ENCODE measurements at places on chromosomes 2 and 18.

DNA sequence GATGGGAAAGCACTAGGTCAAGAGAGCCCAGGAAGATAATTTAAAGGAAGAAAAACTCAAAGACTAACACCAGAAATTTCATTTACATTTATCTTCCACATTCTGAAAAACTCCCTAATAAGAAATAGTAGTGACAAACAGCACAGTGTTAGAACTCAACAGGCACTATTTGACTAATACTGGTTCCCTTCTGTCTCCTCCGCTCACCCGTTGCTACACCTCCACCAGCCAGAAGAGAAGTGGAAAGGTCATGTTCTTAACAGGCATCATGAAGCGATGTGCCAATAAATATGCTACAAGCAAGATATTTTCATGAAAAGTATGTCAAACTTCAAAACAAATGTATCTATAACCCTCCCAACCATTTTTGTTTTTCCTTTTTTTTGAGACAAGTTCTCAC, 5.7 kb downstream of the ROCK1 start:
- no peak for DNase-seq

DNA sequence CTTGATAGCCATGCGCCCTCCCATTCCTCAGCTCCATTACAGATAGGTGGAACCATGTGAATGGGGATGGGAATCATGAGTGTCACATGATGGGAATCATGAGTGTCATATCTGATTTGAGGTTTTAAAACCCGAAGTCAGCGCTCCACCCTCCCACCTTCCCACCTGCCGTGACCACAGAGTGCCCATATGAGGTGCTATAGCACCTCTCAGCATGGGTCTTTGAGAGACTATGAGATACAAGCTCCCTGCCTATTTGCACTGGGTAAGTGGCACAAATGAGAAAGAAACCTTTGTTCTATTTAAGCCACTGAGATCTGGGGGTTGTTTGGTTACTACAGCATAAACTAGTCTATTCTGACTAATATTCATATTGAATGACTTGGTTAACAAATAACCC, 78.5 kb upstream of the PTPRM start:
- no peak for DNase-seq

DNA sequence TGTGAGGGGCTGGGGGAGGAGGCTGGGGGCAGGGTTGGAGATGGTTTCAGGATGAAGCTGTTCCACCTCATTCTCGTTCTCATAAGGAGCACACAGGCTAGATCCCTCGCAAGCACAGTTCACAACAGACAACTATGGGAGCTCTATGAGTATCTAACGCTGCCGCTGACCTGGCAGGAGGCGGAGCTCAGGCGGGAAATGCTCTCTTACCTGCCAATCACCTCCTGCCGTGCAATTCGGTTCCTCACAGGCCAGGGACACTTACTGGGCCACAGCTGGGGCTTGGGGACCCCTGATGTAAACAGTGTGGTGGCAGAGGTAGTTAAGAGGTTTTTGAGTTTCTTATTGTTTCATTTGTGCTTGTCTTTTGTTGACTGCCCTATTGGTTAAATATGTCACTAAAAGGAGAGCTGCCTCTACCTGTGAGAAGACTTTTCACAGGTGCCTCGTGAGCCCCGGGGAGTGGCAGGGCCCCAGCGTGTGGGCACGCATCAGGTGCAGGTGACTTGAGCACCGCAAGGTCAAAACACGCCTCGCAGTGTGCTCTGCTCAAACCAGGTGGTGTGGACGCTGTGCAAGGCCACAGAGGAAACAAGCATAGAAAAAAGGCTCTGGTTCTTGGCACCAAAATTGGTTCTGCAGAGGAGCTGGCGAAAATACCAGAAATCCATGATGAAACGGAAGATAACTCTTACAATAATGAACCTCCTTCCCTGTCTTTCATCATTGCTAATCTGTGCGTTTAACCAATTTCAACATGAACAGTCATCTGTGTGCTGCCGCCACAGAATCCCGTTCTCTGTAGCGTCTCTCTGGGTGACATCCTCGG, 10.2 kb downstream of the MLPH start:
- DNase-seq: no peak

GRCh38 chr2:42008241-42008921, 39.4 kb upstream of the PKDCC start:
- DNase-seq: peak; percentile 15

DNA sequence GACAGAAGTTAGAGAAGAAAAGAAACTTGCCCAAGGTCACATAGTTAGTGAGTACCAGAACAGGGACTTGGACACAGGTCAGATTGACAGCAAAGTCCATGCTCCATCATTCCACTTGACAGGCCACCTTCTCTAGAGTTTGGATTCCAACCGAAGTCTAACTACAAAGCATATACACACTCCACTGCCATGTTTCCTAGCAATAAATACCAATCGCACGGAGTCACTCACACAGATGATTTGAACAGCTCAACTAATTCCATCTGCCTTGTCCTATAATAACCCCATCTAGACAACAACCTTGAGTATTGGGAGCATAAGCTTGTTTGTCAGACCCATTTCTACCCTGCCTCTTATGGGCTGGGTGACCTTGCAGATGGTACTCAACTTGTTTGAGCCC, 334.6 kb upstream of the MGAT5 start:
- DNase-seq: no peak

- DNase-seq: no peak
Measured at GRCh38 chr2:186827862-186828492, 21.0 kb downstream of the ZSWIM2 start.

GRCh38 chr2:105460048-105460732, 61.3 kb upstream of the FHL2 start:
- peak; percentile 11 for DNase-seq

DNA sequence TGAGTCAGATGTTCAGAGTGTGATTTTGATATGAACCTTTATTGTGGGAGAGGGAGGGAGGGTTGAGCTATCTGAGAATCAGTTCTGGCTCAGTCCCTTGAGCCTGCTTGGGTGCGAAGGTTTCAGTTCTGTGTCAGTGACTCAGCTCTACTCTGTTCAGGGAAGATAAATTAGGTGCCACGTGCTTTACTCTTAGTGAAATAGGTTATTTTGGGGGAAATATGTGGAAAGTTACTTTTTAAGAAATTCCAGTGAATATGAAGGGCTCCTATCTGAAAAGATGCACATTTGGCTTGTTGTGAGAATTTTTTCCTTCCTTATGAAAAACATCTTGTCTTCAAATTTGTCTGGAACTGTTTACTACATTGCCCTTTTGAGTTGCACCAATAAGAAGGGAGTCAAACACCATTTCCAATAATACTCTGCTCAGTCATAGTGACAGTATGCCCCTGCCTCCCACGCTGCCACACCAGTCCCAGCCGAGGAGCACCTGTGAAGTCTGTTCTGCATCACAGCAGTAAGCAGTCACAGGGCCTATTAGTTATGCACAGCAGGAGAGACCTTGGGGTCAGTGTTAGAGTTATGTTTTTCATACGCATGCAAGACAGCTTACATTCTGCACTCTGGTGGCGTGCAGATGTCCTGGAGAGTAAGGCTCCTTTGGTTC, 32.8 kb upstream of the DNAH7 start:
- DNase-seq: peak; percentile 11

GRCh38 chr18:39319141-39319540, 1753.5 kb upstream of the CELF4 start:
- DNase-seq: no peak

DNA sequence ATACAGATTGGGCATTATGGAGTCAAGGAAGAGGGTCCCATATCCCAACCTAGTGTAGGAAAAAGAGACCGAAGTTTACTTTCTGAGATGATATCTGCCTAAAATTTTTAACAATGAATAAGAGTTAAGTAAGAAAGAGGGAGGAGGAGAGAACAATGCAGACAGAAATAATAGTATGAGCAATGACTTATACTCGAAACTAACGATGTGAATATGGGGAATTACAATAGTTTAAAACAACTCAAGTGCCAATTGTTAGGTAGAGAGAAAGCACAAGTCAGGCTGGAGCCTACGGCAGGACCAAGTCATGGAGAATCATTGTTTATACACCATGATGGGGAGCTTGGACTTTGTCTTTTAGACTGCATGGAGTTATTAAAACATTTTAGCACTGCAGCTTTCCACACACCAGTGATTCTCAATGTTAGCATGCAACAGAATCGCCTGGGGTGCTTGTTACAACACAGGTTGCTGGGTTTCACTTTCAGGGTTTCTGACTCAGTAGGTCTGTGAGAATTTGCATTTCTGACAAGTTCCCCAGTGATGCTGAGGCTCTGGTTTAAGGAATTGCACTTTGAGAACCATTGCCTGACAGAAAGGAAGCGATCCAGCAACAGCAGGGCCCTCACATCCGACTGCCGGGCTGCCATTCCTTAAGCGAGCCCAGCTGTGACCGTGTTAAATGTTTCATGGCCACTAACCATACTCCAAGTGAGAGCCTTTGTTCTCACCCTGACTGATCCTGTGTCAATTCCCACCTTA, 511.2 kb downstream of the DCDC2C start:
- DNase-seq: no peak

DNA sequence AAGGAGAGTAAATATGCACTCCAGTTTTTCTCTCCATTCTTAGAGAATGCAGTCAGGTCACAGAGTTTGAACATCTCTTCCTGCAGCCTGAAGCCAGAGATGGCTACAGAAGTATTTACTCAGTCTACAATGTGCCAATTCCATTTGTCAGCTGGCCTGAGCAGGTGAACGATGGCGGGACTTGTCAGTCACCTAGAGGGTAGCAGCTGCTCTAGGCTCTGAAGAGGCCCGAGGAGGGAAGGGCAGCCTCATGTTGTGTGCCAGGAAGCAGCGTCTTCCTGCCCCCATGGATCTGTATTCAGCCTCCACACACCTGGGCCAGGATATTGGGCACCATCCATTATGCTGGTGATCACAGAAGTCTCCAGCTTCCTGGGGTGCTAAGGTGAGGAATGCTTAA, 316.7 kb upstream of the CHAC2 start:
- DNase-seq: no peak

DNA sequence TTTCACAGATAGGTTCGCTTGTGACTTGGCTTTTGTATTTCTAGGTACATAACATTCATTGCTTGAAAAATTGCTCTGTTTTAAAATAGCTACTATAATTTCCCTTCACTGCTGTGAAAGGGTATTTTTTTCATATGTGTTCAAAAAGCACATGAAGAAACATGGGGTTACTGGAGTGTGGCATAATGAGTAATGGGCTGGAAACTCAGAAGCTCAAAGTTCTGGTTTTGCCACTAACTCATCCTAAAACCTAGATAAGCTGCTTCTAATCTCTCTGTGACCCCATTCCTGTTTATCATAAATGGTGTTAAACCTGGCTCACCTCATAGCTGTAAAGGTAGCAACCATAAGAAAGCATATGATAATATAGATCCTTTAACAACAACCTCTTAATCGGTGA, 319.3 kb downstream of the PTPRM start:
- no peak for DNase-seq

- no peak for DNase-seq
Measured at GRCh38 chr18:61898640-61899101, 5.9 kb upstream of the RNF152 start.

DNA sequence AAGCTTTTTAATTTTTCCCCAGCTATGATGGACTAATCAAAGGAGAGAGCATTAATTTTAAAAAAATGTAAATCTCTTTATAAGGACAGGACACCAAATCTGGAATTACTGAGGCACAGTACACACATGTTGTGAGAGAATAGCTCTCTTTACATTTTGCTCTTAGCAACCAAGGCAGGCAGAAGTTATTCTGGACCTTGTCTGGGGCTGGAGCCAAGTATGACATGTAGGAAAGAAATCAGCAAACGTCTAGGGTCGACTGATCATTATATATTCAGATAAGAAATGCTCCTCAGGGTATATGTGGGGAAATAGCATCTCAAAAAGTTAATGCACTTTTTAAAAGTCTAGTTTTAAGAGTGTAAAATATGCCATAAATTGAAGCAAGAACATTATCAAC, 1330.0 kb upstream of the CELF4 start:
- DNase-seq: no peak

Measured in fibroblast of gingiva (primary cell).